Stimulated activated CD4-positive, alpha-beta T cell treated with anti-CD3 and anti-CD28 coated beads, Interleukin-15, amount 100 ng/mL, for 1 hour (primary cell): ENCODE measurements at places on chromosomes 11 and 22.
A peak's percentile ranks its signal among the peaks of the same experiment; 100 is the strongest.

GRCh38 chr11:72831521-72832300 lies 17.5 kb downstream of the ATG16L2 start:
- DNase-seq: peak; percentile 39

DNA sequence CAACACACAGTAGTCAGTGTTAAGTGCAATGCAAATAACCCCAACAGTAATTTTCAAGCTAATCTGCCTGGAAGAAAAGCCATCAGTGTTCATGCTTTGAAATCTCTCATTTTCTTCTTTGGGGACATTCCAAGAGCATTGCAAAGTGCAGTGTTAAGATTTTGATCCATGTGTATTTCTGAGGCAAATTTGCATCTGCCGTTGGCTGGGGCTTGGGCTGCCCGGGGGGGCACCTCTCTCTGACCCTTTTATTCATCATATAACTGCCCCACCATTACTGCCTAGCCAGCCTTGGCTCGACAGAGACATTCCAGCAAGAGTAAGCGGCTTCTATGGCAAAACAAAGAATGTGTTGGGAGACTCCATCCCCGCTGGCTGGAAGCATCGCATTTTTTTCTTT lies 483.5 kb downstream of the BRD1 start:
- DNase-seq: no peak

- DNase-seq: no peak
Measured at GRCh38 chr22:41909310-41910049, 5.4 kb downstream of the SHISA8 start.

GRCh38 chr22:29330753-29331152 lies 15.3 kb upstream of the RASL10A start:
- no peak for DNase-seq

DNA sequence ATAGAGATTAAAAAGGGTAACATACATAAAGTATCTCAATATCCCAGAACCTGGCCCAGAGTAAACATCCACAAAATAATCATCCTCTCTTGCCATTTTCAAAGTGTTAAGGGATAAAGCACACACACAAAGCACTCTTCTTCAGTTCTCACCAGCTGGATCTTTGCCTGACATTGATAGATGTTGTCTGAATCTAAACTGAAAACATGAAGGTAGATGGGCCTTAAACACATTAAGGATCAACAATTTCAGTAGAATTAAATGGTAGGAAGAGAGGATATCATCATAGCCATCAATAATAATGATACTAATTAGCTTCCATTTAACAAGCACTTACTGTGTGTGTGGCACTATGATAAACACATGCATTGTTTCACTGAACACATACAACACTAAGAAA lies 261.1 kb downstream of the OPCML start:
- DNase-seq: no peak

- DNase-seq: no peak
Measured at GRCh38 chr22:32542677-32543357, 68.2 kb downstream of the FBXO7 start.

DNA sequence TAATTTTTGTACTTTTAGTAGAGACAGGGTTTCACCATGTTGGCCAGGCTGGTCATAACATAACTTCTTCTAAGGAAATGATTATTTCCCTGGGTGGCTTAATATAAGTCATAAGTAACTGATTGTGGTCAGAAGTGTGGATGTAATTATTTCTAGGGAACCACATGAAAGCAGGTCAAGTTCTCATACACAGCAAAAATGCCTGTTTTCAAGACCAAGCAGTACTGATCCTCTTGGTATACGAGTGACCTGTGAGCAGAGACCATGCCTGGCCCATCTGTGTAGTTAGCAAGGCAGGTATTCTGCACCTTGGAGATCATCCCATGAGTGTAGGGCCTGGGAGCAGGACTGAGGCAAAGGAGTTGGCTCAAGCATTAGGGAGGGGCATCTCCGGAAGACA lies 32.5 kb upstream of the NUCB2 start:
- DNase-seq: no peak

DNA sequence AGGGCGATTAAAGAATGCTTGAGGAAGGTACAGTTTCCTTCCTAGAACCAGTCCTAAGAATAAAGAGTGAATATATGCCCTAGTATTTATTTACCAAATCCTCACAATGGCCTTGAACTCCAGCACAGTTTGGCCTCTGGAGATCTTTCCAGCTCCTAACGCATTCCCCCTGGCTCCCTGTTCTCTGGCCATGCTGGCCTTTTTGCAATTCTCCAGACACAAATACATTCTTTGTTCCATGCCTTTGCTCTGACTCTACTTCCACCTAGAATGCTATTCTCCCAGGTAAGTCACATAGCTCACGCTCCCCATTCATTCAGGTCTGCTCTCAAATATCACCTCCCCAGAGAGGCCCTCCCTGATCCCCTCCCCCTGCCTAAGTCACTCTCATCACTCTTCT lies 3.7 kb upstream of the DGKZ start:
- DNase-seq: no peak

- DNase-seq: no peak
Measured at GRCh38 chr22:29816539-29816938, 21.5 kb downstream of the ASCC2 start.

DNA sequence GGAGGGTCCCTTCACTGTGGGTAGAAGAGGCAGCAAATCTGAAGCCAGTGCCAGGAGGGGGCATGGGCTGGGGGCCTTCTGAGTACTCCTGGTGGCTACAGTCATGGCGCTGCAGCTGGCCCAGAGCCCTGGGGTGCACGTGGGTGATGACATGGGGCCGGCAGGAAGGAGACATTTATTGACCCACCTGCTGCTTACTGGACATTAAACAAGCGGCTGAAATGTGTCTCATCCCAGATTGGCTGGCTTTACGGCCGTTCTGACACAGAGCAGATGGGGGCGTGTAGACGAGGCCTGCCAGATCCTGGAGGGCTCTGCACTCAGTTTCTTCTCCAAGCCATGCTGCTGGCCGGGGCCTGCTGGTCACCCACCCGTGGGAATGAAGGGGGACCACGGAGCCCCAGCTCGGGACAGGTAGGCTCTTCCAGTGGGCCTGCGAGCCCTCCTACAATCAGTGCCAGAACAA lies 906.9 kb downstream of the BRD1 start:
- no peak for DNase-seq

GRCh38 chr22:46900549-46900948 lies 138.1 kb downstream of the TBC1D22A start:
- DNase-seq: no peak

DNA sequence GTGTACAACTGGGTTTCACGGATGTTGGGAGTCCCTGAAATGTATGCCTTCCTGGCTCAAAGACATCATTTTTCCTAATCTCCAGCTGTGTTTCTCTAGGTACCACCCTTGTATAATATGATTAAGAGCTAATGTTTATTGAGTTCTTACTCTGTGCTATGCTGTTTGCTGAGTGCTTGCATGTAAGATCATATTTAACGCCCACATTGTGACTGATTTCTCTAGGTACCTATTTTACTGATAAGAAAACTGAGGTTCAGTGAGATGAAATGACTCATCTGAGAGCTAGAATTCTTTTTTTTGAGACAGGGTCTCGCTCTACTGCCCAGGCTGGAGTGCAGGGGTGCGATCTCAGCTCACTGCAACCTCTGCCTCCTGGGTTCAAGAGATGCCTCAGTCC lies 42.6 kb downstream of the FAM227A start:
- no peak for DNase-seq

- DNase-seq: peak; percentile 56
Measured at GRCh38 chr11:65779919-65780769, 632 bp downstream of the AP5B1 start.

DNA sequence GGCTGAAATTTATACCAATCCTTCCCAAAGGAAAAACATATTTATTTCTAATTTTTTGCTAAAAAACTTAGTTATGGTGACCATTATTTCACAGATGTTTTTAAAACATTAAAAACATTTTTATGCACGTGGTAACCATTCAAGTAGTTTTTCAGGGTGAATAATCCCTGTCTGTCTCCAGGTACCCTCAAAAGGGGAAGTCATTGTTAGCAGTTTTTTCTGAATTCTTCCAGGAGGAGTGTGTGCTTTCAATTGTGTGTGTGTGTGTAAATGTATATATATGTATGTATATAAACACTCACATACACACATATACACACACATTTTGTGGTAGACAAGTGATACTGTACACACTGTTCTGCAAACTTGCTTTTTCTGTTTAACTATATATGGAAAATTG lies 43.9 kb downstream of the MIAT start:
- DNase-seq: no peak

DNA sequence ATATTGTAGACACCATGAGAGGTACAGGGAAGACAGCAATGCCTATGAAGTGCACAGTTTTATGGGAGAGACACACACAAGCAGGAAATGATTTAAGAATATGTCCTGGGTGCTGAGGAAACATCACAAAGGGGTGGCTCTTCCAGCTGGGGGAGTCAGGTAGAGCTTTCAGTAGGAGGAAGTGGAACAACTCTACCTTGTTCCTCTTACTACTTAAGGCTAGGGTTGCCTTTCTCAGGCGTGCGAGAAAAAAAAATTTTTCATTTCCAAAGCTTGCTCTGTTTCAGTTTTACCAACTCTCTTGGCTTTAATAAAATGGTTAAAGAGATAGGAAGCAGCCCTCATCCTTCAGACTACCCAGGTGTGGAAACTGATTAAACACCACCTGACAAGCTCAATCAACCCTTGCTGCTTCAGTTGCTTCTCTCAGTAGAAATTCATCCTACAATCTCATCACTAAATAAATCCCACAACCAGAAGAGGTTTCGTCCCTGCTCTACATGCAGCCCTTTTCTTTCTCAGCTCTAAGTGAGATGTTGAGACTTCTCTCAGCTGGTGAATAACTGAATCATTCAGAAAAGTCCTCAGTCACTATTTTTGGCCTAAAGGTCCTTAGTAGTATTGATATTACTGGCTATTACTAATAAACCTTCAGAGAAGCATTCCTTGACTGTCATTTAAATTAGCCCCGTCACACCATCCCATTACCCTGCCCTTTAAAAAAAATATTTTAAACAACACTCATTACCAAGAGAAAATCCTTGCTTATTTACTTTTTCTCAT lies 5.9 kb downstream of the ABTB2 start:
- no peak for DNase-seq

GRCh38 chr11:123460012-123460700 lies 30.1 kb downstream of the GRAMD1B start:
- no peak for DNase-seq

GRCh38 chr11:6563667-6564066 lies 39.7 kb downstream of the RRP8 start:
- no peak for DNase-seq

- DNase-seq: no peak
Measured at GRCh38 chr11:94738746-94739145, 29.4 kb upstream of the AMOTL1 start.

DNA sequence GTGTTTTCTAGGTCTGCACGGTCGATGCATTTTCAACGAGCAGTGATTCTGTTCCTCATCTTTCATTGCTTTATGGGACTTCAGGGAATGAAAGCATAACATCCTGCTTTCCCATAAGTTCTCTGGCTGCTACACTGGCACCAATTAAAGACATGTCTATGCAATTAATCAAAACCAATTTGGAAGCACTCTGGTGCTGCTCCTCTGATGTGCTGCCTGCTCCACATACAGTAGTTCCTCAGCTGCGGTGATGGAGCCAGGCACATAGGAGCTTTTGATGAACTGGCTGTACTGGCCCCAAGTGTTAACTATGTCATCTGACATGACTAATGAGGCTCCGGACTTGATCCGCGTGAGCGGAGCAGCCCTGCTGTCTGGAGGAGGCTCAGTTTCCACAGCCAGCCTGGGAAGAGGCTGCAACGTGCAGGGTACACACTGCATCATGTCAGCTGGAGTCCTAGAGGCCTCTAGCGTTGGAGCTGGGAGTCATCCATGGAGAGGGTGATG lies 29.8 kb downstream of the GVQW3 start:
- no peak for DNase-seq

DNA sequence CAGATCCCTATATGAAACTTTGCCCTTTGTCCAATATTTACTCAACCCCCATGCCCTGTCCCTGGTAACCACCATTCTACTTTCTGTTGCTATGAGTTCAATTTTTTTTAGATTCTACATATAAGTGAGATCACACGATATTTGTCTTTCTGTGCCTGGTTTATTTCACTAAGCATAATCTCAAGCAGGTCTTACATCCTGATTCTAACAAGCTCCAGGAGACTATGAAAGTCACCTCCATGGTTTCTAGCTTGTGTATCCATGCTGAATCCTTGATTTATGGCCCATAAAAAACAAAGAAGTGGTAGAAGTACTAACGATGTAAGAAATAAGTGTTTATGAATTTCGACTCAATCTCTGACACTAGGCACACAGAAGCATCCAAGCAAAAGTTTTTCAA lies 68.0 kb downstream of the OR5AK2 start:
- no peak for DNase-seq
